ENCODE measurements at places on chromosomes 1 and 21. TPM values are rescaled to one million over a fixed set of nuclear protein-coding genes. Genes with fewer than 3 reads are reported as not detected.

- no peak for DNase-seq
Measured at GRCh38 chr1:182731852-182732575, 47.6 kb upstream of the RGS8 start.

GRCh38 chr1:197145446-197146024 is 934 bp downstream of the ASPM start:
- no peak for DNase-seq

DNA sequence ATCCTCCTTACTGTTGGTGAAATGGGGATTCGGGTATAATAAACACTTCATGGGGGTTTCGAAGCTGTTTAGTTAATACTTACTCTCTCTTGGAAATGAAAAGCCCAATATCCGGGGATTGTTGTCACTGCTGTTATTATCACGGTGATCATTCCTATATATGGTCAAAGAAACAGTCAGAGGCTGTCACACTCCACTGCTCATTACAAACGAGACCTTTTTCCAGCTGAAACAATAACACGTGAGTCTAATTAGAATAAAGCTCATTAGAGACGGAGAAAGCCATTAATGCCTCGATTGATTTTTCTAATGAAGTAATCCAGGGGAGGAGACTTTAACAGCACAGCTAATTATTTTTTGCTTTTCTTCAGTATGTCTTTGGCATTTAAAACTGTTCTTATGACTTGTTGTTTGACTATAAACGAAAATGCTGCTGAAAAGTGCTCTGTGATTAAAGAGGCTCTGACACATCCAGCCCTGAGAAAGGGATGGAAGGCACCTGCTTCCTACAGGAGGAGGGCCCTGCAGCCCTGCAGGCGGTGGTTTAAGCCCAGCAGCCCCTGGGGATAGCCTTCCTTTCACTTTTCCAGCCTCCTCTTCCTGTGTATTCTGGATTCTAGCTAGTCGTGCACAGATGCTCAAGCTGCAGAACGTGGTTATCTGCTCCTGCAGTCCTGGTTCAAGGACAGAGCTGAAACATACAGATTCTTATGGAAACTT is 143.6 kb downstream of the EDEM3 start:
- peak; percentile 71 for DNase-seq

- peak; percentile 46 for DNase-seq
Measured at GRCh38 chr1:7646981-7647901, 123.9 kb upstream of the VAMP3 start.

DNA sequence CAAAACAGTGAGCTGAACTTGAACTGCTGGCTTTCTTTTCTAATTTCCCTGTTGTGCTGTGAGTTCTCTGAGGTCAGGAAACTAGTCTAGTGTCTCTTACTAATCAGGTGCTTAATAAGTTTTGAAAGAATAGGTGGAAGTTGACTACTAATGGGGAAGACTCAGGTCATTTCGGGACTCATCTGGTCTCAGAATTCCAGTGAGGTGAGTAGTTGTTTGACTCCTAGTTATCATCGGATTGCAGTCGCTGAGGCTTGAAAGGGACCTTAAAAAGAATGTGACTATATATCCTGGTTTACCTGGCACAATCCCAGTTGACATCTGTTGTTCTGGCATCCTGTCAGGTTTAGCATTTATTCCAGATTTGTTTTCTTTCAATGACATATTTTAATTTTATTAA is 81.4 kb upstream of the SPAG17 start:
- DNase-seq, result no peak

DNA sequence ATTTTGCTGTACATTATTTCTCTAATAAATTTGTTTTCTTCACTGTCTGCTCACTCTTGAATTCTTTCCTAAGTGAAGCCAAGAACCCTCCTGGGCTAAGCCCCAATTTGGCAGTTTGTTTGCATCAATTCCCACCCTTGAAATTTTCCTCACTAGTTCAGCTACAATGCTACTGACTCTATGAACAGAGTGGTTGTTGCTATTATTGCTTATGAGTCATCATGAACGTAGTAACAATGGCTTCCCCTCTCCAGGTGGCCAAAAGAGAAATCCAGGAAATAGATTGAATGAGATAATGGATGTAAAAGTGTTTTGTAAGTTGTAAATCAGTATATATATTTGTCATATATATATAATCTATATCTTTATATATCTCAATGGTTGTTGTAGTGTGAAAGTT is 193.0 kb downstream of the URB2 start:
- DNase-seq, result no peak

DNA sequence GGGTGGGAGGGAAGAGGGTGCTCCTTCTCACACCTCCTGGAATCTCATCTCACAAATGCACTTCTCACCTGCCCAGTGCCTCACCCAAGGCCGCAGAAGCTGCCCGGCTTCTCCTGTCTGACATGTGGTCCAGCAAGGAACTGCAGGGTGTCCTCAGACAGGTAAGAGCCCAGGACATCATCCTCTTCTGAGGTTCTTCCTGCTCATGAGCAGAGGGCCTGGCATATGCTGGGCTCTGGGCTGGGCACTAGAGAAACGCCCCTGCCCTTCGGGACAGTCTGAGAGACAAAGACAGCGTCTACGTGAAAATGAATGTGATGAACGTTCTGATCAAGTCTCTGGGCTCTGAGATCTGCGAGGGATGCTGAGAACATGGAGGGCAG is 42.4 kb downstream of the PKP1 start:
- DNase-seq, result no peak

DNA sequence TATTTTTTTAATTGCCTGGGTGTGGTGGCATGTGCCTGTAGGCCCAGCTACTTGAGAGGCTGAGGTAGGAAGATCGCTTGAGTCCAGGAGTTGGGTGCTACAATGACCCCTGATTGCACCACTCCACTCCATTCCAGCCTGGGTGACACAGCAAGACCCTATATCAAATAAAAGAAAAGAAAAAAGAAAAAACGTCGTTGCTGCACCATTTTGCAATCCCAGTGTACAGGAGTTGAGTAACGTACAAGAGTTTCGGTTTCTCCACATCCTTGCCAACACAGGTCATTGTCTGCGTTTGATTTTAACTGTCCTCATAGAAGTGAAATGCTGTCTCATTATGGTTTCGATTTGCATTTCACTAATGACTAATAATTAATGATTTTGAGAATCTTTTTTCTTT is 7.9 kb downstream of the ZNF684 start:
- DNase-seq, result no peak

GRCh38 chr1:107359472-107360241 is 218.8 kb downstream of the NTNG1 start:
- no peak for DNase-seq

DNA sequence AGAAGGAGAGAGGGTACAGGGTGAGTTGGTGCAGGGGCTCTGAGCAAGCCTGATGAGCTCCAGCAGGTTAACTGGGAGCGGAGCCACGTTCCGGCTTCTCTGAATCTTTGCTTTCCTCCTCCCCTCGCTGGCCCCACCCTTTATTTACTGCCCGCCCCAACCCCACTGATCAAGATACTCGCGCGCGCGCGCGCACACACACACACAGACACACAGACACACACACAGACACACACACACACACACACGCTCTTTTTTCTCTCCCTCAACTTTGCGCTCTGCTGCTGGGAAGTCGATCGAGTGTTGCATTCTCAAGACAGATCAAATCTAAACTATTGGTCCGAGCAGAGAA is at the start of gene GRIK1:
GRIK1 (minus strand) TSS at position 73 of the 352 bp plus-strand sequence.
- peak; percentile 21 for DNase-seq

GRCh38 chr1:221839782-221840395 is 98.0 kb upstream of the DUSP10 start:
- no peak for DNase-seq

DNA sequence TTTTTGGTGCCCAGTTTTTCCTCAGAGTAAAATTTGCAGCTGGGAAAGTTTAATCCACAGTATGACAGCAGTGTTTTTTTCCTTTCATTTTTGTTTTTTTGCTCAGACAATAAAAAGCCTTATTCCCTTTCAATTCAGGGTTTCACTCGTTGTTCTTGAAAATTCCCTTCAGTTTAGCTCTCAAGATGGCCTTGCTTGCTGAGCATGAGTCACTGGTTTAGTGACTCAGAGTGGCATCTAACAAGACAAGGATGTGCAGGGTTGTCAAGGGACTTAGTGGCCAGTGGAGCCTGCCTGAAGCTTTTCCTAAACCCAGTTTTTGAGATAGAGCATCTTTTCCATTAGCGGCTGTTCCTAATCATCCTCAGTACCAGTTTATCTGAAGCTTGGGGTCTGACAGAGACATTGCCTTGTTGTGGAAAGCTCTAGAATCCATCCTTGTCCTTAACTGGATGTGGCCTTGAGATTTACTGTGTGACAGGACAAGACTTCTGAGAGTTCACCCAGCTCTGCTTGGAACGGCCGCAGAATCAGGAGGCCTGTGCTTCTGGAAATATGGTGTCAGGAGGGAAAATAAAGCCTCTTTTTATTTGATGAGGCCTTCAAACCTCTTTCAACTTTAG is 48.4 kb upstream of the DNAJC6 start:
- DNase-seq, result no peak

DNA sequence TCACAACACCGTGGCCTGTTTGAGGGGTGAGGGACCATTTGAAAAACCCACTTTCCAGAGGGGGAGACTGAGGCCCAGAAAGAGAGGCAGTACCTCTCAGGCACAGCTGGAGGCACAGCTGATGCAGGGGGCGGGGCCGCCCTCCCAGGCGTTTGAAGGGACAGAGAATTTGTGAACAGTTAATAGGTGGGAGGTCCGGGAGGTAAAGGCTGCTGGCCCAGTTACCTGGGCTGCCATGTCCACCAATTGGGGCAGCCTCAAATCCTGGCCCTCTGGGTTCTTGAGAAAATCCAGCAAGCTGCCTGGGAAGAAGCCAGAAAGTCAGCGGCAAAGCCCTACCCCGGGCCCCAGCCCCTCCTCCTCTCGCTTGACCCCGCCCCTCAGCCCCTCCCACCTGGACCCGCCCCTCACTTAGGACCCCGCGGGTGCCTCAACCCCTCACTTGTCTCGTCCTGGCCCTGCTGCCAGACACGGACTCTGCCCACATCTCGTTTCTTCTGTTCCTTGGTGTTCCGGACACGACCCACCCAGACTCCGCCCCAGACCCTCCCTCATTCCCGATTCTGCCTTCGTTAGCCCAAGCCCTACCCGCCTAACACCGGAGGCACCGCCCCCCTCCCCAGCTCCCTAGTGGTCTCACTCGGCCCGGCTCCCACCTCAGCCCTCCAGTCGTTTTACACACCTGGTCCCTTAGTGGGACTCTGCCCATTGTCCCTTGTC is 10.8 kb upstream of the AHDC1 start:
- DNase-seq, result no peak

DNA sequence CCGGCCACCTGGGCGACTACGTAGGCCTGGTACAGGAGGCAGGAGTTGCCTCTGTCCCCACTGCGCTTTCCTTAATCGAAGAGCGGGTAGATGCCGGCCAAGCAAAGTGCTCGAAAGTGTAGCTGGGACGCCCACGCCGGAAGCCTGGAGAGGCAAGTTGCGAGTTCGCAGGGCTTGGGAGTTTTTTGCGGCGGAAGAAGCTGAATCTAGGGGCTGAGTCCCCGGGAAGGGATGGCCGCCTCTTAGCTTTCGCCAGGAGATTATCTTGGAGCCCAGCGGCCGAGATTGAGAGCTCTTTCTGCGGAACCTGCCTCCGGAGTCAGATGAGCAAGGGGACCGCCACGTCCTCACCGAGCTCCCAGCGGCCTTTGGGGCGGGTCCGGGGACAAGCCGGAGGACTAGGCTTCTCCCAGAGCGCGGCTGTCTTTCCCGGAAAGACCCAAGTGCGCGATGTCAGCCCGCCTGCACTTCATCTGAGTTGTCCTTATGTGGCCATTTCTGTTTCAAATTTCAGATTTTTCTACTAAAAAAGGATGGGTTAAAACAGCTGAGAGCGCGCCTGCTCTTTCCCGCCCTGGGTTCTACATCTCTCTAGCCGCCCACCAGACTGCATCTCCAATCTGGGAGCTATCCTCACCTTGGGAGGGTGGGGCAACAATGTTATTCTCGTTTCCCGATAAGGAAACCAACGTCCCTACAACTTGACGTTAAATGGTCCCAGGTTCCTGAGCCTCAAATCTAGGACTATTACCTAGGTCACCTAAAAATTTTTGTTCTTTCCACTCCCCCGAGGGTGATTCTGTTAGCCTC is 12.4 kb upstream of the TBX15 start:
- DNase-seq, result no peak

DNA sequence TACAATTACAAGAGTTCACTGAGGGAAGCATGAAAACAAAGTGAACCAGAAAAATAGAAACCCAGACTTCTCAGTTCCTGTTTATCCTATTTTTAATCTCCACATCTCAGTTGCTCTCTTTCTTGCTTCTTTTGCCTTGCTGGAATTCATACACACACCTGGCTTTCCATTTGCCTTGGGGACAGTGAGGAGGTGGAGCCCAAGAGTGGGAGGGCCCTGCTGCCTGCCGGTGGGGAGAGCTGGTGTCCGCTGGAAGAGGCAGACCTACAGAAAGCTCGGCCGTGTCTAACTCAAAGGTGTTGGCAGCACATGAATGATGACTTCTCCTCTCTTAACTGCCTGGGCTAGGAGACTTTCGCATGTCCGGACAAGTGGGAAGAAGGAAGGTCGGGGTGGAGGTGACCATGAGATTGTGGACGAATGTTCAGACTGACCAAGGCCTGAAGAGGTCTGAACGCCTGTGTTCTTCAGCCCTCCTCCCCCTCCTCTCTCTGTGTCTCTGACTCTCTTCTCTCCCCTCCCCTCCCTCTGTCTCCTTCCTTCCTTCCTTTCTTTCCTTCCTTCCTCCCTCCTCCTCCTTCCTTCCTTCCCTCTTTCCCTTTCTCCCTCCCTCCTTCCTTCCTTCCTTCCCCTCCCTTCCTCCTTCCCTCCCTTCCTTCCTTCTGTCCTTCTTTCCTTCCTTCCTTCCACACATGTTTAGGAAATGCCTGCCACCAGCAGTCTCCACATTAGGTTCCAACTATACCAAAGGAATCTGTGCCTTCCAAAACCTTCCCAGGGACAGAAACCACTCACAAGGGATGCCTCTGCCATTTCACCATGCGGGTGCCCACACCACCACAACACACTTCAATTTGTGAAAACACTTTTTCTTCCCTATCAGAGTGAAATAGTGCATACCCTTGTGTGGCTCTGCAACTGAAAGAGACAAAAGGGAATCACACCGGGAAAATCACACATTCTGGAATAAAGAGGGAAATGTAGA is 157.3 kb upstream of the RUNX1 start:
- peak; percentile 60 for DNase-seq

DNA sequence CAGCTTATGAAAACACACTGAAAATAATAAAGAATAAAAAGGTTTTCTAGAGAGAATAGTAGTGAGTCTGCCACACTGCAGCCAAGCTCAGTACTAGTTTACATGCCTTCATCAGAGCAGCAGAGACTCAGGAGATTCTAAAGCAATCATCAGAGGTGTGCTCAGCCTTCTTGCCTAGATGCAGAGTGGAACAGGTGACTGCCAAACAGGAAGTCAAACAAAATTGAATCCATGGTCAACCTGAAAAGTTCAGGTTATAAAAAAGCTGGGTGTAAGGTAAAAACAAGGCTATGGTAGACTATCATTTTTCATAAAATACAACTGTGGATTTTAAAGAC is 165.3 kb upstream of the C1orf105 start:
- DNase-seq, result no peak

The VCAM1 gene
- 44.6 TPM for polyA plus RNA-seq

The EVA1B gene
- 37.6 TPM for polyA plus RNA-seq

The ILDR2 gene
- 20.6 TPM for polyA plus RNA-seq

The RGS13 gene
- not detected for polyA plus RNA-seq

The FMO2 gene
- 1.1 TPM for polyA plus RNA-seq

The MDM4 gene
- 82.9 TPM for polyA plus RNA-seq

The GJA8 gene
- polyA plus RNA-seq, result 0.80 TPM

Measured in left kidney (tissue), 8 donors.